Activated naive CD4-positive, alpha-beta T cell treated with anti-CD3 and anti-CD28 coated beads, Interleukin-2, amount 50 U/mL, for 16 hours (primary cell): ENCODE measurements at places on chromosomes 3 and 15.

GRCh38 chr3:59234884-59235633, 185.2 kb upstream of the CFAP20DC start:
- no peak for DNase-seq

DNA sequence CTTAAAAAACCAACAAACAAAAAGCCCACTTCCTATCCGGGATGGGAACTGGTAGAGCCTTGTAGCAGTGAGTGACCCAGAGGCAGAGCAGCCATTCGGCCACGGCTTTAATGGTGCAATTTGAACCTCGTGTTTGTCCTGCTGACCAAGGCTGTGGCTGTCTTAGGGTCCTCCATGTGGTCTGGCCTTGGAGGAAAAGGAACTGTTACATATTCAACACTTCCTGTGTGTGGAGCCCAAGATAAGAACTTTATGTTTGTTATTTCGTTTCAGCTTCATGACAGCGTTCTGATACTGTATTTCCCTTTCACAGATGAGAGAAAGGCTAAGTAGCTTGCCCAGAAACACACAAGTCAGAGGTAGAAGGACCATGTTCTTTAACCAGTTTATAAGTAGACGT, 269.8 kb downstream of the SV2B start:
- no peak for DNase-seq

- no peak for DNase-seq
These were observed 197.2 kb downstream of the VGLL3 start for GRCh38 chr3:86793786-86794185.

DNA sequence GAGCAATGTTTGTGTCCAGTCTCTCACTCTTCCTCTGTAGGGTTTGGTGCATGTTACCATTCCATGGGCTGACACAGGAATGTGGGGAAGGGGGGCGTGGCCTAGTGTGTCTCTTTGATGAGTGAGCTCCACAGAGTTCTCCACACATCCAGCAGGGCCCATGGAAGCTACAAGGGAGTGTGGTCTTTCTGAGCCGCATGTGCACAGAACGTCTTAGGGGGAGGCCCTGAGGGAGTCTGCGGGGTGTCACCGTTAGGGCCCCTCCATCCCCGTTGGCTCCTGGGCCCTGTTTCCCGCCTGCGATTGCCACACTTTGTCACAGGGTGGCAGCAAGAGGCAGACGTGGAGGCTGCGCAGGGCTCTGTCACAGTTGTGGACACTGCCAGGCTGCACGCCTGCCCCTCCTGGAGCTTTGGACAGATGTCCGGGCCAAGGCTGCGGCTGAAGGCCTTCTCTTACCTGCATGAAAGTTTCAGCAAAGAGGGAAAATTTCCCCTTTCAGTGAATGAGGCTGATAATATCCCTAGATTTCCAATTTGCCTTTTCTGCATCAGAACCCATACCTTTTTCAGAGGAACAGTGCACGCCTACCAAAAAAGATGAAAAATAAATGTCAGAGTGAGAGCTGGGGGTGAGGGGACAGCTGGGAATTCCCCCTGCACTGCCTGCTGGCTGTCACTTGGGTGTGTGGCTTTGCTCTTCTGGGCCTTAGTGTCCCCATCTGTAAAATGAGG, 24.3 kb downstream of the CACNA2D3 start:
- DNase-seq = no peak

GRCh38 chr3:66991459-66991858, 6.6 kb upstream of the KBTBD8 start:
- DNase-seq = no peak

GRCh38 chr15:35987056-35987455, 441.1 kb upstream of the DPH6 start:
- DNase-seq = no peak

DNA sequence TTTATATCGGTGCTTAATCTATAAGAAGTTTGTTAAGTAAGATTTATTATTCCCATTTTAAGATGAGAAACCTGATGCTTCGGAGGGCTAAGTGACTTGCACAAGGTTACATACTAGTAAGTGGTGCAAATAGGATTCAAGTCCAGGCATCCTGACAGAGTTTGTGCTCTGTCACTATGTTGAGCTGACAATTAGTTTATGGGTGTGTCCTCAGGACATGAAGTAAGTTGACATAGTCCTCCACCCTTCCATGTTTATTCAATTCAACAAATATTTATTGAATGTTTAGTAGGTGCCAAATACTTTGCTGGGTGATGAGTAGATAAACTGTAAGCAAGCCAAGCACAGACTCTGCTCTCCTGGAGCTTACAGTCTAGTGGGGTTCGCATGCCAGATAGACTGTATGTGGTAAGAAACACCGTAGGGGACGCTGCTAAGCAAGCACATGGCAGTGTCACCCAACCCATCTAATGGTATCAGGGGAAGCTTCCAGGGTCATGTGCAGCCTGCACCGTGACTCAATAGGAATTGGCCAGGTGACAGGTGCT, 342.7 kb upstream of the SATB1 start:
- no peak for DNase-seq

DNA sequence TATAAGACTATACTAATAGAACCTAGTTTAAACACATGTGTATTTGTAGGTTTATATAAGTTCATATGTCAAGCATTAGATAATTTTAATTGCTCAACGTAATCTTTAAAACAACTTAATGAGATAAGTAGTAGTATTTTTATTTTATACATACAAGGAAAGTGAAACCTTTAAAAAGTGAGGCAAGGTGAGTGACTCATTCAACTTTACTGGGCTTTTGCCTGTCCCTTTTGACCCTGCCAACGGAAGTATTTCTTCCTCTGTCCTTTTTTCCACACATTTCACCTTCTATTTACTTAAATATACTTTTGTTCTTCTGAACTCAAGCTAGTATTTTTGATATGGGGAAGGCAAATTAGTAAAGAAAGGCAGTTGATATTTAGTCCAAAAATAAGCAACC, 78.5 kb downstream of the KBTBD8 start:
- no peak for DNase-seq

- no peak for DNase-seq
These were observed 92.5 kb downstream of the HMG20A start for GRCh38 chr15:77513226-77513625.

DNA sequence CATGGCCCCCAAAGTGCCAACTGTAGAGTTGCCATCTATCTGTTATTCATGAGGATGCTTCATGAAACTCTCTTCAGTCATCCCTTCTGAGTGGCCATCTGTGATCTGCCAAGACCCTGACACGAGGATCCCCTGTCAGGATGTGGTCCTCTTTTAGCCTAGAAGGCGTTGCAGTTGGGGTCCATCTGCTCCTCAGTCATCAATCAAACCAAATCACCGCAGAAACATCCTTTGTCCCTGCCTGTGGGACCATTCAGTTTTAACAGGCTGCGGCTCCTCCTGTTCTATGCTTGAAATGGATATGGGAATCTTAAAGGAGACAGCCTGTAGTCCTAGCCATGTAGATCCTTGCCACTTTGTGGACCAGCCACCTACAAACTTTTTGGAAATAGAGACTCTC, 5.9 kb upstream of the RPS27L start:
- DNase-seq = no peak

DNA sequence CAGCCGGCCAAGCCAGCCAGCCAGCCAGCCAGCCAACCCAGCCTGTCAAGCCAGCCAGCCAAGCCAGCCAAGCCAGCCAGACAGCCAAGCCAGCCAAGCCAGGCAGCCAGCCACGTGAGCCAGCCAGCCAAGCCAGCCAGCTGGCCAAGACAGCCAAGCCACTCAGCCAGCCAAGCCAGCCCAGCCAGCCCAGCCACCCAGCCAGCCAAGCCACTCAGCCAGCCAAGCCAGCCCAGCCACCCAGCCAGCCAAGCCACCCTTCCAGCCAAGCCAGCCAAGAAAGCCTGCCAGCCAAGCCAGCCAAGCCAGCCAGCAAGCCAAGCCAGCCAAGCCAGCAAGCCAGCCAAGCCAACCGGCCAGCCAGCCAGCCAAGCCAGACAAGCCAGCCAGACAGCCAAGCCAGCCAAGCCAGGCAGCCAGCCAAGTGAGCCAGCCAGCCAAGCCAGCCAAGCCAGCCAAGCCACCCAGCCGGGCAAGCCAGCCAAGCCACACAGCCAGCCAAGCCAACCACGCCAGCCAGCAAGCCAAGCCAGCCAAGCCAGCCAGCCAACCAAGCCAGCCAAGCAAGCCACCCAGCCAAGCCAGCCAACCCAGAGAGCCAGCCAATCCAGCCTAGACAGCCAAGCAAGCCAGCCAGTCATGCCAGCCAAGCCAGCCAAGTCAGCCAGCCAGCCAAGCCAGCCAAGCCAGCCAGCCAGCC, 199.5 kb downstream of the GOLGA6L6 start:
- peak; percentile 59 for DNase-seq

DNA sequence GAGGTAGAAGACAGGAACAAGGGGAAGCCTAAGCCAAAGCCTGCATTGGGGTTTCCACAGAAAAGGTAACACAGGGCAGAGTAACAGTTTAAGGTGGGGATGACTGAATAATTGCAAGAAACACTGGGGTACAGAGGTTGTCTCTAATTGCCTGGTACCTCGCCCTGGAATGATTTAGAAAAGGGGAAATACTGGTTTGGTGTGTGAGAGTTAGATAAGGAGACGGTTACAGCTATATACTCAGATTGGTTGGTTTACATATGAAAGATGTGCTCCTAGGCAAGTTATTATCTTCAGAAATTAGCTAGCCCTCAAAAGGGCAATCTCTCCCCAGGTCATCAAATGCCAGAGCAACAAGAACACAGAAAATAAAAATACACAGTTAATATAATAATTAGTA, 58.8 kb downstream of the SMARCC1 start:
- no peak for DNase-seq

DNA sequence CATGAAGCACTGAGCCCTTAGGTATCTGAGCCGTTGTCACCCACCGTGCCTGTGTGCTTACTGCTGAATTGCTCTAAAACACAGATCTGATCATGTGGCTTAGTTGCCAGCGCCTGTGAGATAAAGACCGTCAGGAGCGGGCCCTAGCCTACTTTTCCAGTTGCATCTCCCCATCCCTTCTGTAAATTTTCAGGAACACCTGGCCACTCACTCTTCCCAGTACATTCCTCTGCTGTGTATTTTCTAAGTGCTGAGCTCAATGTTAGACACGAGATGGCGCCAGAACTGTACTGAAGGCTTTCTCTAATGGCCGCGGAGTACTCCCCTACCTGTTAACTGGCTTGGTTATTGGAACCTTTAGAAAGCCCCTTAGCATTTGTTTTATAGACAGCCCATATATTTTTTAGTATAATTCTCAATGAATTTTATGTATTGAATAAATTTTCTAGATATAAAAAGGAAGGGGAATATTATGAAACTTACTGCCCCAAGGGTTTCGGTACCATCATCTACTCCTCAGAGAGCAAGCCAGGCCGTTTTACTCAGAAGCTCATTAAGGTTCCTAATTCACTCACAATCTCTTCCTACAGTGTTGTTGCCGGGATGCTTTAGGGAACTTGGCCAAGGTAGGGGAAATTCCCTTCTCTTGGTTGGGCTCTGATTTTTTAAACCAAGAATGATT, 16.7 kb upstream of the WNT7A start:
- DNase-seq = peak; percentile 42

GRCh38 chr15:29124581-29125381, 144.8 kb downstream of the NSMCE3 start:
- DNase-seq = no peak

- DNase-seq = no peak
These were observed 244.3 kb upstream of the MCTP2 start for GRCh38 chr15:93987068-93987467.

- DNase-seq = no peak
These were observed 6.6 kb downstream of the XYLB start for GRCh38 chr3:38353151-38353550.

DNA sequence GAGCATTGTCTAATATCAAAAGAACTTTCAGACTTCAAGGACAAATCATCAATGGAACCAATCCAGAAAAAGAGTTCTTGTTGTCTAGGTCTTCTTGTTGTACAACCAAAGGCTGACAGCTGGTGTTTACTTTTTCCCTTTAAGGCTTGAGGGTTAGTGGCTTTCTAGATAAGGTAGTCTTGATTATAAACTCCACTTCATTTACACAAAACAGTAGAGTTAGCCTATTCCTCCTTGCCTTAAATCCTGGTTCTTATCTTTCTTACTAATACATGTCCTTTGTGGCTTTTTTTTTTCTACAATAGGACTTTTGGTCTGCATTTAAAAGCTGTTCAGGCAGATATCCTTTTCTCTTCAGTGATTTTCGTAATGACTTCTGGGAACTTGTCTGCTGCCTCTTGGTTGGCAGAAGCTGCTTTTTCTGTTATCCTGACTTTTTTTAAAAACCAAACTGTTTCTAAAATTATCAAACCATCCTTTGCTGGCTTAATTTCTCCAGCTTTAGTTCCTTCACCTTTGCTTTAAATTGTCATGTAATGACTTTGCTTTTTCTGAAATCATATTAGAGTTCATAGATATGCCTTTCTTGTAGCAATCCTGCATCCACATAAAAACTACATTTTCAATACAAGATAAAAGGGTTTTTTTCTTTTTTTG, 44.8 kb downstream of the STRIT1 start:
- DNase-seq = no peak

- DNase-seq = no peak
These were observed 2.6 kb downstream of the SLC15A2 start for GRCh38 chr3:121896823-121897222.

- no peak for DNase-seq
These were observed 79.6 kb downstream of the CDIN1 start for GRCh38 chr15:36658898-36659639.

DNA sequence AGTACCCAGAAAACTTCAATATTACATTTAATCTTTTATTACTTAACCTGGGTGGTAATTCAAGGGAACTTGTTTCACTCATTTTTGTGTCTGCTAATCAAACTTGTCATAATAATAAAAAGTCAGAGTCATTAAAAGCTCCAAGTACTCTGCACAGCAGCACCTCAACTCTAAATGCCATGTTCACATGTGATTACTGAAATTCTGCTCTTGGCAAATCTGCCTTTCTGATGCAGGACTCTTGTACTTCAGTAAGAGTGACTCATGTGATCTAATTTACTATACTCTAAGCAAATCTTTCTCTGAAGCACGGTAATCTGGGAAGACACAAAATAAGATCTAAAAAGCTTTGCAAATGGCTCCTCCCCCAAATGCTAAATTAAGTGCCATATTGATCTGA, 6.4 kb downstream of the ROBO1 start:
- no peak for DNase-seq

DNA sequence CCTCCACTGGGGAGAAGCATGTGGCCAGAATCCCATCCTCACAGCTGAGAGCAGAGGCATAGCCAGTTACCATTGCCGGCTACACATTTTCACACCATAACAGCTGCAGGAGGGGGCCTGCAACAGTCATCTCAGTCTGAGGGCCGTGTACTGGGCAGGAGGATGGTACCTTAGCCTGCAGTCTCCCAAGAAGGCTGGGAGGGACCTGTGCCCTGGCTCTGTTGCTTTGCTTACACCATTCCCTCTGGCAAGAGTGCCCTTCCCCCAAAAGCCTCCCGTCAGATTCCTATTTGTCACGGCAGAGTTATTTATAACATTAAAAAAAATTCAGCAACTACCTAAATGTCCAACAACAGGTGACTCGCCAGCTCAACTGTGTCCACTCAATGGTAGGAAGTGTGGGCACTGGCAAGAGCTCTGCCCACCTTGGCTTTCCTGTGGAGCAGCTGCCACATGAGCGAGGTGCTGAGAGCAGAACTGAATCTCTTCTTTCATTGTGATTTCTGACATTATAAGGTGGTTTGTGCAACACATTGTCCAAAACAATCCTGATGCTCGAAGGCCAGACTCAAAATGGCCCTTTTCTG, 4.4 kb downstream of the CAMKV start:
- DNase-seq = no peak

GRCh38 chr3:148379763-148380382, 317.8 kb upstream of the AGTR1 start:
- DNase-seq = no peak

GRCh38 chr15:73273181-73274002, 95.4 kb downstream of the HCN4 start:
- peak; percentile 38 for DNase-seq

GRCh38 chr3:148187296-148187695, 510.4 kb upstream of the AGTR1 start:
- DNase-seq = no peak
